Glomerular endothelial cell (primary cell): ENCODE measurements at places on chromosomes 6 and 20. TPM values are rescaled to one million over a fixed set of nuclear protein-coding genes. Genes with fewer than 3 reads are reported as not detected.
A peak's percentile ranks its signal among the peaks of the same experiment; 100 is the strongest.

- DNase-seq = no peak
These were observed 14.2 kb upstream of the ENPP4 start for GRCh38 chr6:46115634-46116033.

DNA sequence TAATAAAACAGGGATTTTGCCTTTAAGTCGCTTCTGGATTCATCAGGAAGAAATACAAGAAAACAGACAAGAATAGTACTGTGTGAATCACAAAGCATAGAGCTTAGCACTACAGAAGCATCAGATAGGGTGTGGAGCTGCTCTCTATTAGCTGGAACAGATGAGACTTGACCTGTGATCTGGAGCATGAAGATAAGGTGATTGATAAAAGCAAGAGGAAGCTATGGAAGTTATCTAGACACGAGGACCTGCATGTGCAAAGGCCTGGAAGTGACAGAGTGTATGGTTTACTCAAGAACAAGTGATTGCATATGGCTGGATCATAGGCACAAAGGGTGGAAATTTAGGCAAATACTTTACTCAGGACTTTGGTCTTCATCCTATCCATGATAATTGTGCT is 112.9 kb upstream of the MLIP start:
- DNase-seq = no peak

GRCh38 chr6:127547215-127547614 is 28.1 kb upstream of the MTCL3 start:
- DNase-seq = no peak

GRCh38 chr20:48490961-48491831 is 336.6 kb downstream of the PREX1 start:
- no peak for DNase-seq

DNA sequence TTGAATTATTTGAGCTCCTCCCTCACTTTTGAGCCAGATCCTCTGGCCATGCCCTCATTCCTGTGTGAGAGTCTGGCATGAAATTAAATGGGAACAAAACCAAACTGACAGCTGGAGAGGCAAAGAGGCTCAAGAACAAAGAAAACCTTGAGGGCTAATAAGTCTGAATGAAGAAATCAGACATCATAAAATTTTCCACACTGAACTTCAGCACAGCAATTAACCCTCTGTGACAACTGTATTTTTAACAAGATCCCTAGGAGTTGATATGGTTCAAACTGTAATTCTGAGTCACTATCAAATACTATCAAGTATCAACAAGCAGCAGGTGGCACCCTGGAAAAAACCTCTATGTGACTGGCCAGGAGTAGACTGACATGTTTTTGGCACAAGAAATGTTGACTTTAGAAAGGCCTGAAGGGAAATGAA is 109.4 kb upstream of the EMILIN3 start:
- peak; percentile 50 for DNase-seq

- no peak for DNase-seq
These were observed 113.7 kb downstream of the UNC5CL start for GRCh38 chr6:40925341-40925740.

DNA sequence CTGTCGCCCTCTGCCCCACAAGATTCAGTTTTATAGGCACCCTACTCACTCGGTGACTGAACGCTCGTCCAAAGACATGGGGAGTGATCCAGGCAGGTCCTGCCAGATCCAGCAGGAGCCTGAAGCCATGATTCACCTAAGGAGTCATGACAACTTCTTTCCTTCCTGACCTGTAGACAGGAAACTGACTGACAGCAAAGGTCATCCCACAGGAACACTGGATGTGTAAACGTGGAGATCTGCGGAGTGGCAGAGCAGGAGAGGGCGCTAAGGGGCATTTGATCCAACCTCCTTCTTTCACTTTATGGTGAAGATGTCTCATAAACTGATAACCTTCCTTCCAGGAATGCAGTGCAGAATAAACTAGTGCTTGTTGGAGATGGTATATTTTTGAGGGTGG is 192.2 kb downstream of the GJA10 start:
- DNase-seq = no peak

DNA sequence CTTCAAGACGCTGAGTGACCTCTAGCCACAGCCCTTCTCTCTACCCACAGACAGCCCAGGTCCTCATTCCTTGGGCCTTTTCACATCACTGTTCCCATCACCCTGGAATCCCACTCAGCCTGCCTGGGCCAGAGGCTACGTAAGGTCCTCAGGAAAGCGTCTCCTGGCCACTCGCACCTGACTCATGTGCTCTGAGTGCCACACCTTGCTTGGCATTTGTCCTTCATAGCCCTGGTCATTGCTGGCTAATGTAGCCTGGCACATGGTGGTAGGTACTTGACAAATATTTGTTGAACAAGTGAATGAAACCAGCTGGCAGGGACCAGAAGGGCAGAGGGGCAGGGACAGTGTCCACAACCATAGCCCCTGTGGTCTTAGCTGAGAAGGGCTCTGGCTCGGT is 50.6 kb upstream of the FANCE start:
- no peak for DNase-seq

GRCh38 chr6:95723638-95724037 is 146.3 kb downstream of the MANEA start:
- no peak for DNase-seq

DNA sequence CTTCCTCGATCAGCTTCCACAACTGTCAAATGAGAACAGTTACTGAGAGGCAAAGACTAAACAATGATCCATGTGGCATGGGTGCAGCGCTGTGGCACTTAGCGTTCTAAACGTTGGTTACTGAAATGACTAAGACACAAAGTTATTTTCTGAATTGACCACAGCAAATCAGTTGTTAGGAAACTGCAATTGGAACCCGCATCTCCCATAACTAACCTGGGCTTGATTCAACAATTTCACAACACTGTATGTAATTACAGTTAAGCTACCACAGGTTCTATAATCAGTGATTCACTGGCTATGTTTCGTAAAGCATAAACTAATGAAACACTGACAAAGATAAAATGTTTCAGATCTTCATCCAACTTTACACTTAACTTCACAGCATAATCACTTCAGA is 12.5 kb downstream of the WDR27 start:
- no peak for DNase-seq

DNA sequence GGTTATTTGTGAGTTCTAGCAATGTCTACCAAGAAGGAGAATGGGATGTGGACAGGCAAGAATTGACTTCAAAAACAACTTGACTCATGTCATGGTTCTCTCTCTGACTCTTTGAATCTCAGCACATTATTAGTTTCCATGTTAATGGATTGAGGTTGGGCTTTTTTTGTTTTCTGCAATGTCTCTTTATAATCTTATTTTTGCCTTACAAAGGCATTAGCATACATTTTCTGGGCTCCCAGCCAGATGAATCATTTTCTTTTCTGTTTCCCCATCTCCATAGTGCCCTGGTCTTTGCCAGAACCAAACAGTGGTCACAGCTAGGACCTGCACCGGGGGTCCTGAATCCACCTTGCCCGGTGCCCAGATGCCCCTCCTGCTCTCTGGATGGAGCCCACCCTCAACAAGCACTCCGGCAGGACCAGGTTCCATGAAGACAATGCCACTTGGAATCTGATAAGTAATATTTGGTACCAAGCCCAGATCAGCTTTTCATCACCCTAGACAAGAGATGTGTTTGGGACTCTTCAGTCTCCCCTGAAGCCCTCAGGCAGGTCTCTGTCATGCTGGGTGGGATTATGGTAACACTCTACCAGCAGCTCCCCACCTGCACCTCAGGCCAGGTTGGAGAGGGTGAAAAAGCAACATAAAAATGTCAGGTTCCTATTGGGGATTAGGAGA is 266.7 kb upstream of the SULF2 start:
- peak; percentile 68 for DNase-seq

DNA sequence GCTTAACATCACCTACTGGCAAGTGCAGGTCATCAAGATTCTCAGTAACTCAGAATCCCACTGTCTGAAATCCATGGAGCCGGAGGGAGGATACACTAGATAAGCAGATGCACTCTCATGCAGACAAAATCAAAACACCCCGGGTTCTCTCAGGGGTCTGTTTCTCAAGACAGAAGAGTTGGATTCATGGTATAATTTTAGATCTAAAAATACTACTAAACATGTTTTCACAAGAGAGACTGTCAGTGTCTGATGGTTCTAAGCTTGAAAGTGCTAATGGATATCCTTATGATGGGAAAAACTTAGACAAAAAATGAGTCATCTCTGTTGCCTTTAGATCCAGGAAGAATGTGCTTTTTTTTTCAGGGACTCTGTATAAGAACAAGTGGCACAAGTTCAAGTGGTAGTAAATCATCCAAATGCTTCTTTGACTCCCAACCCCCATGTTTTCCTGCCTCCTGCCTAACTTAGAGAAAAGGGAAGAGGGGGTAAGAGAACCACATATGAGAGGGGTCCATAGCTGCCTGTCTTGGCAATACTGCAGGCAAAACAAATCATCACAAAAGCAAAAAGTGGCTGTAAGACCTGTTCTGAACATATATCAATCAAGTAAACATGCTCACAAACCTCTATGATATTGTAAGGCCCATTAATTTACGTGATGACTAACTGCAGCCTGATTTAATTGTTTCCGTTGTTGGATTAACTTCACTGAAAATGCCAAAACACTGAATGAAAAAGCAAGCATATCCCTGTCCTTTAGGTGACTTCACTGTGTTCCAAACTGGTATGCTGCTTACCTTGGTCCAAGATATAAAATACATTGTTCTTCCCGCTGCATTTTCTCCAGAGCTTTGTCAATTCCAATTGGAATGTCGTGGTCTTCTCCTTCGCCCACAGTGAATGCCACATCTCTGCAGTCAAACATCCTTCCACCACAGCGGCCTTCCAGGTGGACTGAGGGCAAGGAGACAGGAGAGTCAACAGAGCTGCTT is 84.0 kb upstream of the TULP1 start:
- peak; percentile 94 for DNase-seq

DNA sequence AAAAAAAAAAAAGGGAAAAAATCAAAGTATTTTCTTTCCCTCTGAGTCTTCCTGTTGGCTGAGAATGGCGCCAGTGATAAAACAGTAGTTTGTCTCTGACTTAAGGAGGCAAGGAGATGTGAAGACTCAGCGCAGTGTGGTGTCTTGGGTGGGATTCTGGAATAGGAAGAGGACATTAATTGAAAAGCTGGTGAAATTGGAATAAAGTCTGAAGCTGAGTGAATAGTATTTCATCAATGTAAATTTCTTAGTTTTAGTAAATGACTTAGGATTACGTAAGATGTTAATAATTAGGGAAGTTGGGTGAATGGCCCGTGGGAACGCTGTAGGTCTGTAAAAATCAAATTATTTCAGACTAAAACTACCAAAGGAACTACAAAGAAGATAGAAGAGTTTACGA is 122.8 kb upstream of the ZNF217 start:
- no peak for DNase-seq

GRCh38 chr6:71887006-71887743 is 825 bp downstream of the RIMS1 start:
- no peak for DNase-seq

DNA sequence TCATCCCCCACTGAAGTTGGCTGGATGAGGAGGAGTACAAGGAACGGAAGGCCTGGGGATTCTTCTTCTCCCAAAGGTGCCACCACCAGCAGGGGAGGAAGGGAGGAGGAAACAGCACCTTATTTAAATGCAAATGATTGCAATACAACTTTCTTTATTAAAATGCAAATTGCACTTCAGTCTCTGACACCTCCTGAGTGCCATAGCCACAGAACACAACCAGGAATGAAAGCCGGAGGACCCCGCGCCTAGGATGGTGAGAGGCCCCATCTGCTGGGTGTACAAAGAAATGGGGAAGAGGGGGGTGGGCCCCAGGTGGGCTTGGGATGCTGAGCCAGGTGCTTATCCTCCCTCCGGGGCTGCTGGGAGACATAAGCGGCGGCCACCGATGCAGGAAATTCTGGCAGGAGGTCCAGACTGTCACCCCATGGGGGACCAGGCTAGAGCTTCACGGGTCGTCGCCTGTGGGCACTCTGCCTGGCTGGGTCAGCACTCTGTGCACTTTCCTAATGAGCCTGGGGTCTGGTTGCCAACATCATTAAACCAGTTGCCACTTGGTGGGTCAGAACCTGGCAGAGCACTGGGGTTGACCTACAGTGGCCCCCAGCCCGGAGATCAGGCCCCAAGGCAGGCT is 154.2 kb upstream of the MLN start:
- no peak for DNase-seq

DNA sequence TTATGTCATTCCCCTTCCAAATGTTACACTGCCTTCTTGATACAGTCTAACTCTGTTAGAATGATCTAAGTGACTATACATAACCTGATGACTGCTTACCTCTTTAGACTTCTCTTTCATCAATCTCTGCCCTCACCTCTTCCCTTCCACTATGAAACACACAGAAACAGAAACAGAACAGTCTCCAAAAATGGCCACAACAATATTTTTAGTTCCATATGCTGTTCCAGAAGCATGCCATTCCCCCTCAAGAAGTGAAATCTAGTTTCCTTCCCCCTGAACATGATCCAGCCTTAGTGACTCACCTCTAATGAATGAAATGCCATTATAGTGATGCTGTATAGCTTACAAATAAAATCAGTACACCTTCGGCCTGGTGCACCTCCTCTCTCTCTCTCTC is 229.3 kb upstream of the TENT5A start:
- peak; percentile 39 for DNase-seq

DNA sequence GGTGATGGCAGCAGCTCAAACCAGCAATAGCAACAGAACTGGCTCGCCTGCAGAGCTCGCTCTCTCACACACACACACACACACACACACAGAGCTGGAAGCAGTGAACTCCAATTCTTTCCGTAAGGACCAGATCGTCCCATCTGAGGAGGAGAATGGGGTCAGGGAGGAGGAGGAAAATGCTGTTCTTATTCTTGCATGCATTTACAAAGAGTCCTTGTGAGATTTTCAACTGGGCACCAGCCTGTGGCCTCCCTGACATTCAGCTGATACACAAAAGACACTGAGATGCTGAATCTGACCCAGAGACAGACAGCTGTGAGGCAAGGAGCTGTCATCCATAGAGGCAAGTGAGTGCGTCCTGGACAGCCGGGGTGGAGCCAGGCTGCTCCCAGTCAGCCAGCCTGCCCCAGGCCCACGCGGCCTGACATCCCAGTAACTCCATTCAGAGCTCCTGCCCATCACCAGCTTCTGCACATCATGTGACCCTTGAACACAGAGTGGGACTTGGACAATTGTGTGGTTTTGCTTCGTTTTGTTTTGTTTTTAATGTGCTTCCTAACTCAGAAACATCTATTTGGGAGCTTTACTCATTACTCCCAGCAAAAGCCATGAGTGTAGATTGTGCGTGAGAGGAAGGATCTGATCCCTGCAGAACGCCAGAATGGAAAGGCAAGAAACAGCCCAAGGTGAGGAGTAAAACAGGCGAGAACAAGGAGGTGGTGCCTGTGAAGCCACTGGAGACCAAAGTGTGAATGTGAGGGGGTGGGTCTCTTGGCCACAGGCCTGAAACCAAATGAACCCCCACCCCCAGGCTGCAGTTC is 2.1 kb downstream of the SERPINB9 start:
- no peak for DNase-seq

- no peak for DNase-seq
These were observed 78.3 kb downstream of the ISM1 start for GRCh38 chr20:13299401-13299800.

- DNase-seq = no peak
These were observed 21.7 kb upstream of the AVP start for GRCh38 chr20:3106185-3106584.

The MAPK14 gene
- 32.5 and 46.1 TPM in 2 replicates for total RNA-seq

The CCM2L gene
- total RNA-seq = 12.3 and 29.1 TPM in 2 replicates

The SAPCD1 gene
- 3.3 and 3.9 TPM in 2 replicates for total RNA-seq

The PDYN gene
- total RNA-seq = not detected in 2 replicates

The BEND6 gene
- 0.53 TPM in 2 replicates for total RNA-seq

The XPO5 gene
- 27.1 and 27.7 TPM in 2 replicates for total RNA-seq

The VNN1 gene
- total RNA-seq = 0.06 and 0.19 TPM in 2 replicates

The POU5F1 gene
- not detected in 2 replicates for total RNA-seq
